Heart right ventricle (tissue), 16 donors: ENCODE measurements at places on chromosomes 6 and 20. TPM values are rescaled to one million over a fixed set of nuclear protein-coding genes. Genes with fewer than 3 reads are reported as not detected.

MDFI gene
- 1.1 TPM for total RNA-seq

PRR18 gene
- total RNA-seq = 0.11 TPM

DNA sequence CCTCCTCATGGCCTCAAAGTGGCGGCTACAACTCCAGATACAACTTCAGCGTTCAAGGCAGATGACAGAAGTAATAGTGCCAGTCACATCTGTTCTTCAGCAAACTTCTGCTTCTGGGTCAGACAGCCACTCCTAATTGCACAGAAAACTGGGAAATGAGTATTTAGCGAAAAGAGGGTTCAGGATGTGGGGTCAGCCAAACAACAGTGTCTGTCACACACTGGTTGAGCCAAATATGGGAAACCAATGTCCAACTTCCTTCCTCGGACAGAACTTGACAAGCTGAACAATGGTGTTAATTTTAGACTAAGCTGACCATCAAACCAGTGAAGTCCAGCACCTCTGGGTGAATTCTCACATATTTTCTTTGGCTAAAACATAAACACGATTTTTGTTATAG lies 22.1 kb downstream of the NUDT3 start:
- no peak for DNase-seq

DNA sequence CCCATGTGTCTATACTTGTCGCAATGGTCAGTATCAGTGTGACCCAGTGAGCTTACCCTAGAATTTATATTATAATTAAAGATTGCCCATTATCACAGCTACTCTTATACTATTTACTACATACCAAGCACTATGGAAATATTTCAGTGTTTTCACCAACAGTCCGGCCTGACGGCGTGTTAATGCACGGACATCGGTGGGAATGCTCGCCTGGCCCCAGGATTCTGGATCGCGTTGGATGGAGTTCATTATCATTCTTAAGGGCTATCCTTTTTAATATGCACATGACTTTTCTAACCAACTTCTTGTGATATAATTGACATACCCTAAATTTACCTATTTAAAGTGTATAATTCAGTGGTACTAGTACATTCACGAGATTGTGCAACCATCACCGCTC lies 51.8 kb upstream of the AFDN start:
- DNase-seq = no peak

GRCh38 chr20:25076731-25077609 lies 5.0 kb downstream of the VSX1 start:
- DNase-seq = no peak

NOTCH4 gene
- total RNA-seq = 18.7 TPM

DNA sequence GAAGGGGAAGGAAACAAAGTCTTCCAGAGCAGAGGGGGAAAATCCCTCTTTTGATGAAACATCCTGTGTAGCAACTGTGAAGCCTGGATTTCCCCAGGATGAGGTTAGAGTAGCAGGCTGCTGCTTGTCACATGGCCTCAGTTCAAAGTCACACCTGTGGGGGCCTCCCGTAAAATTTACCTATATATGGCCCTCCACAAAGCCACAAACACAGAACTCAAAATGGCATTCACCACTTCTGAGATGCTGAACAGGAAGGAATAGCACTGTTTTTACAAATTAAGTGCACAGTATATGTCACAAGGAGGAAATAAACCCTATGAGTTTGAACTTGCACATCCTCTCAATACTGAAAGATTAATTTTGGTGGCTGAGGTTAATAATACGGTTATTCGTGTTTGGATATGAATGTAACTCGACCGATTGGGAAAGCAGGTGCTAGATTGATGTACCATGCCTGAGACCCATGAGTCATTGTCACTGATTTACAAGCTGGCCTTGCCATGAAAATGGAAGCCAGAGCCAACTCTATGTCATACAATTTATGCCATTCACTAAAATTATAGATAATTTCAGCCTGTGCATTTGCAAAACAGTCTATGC lies 70.6 kb downstream of the SGK1 start:
- no peak for DNase-seq

- DNase-seq = no peak
Observed at GRCh38 chr6:20436719-20437118, 35.0 kb downstream of the E2F3 start.

- no peak for DNase-seq
Observed at GRCh38 chr6:36624461-36625157, 30.4 kb downstream of the SRSF3 start.

DNA sequence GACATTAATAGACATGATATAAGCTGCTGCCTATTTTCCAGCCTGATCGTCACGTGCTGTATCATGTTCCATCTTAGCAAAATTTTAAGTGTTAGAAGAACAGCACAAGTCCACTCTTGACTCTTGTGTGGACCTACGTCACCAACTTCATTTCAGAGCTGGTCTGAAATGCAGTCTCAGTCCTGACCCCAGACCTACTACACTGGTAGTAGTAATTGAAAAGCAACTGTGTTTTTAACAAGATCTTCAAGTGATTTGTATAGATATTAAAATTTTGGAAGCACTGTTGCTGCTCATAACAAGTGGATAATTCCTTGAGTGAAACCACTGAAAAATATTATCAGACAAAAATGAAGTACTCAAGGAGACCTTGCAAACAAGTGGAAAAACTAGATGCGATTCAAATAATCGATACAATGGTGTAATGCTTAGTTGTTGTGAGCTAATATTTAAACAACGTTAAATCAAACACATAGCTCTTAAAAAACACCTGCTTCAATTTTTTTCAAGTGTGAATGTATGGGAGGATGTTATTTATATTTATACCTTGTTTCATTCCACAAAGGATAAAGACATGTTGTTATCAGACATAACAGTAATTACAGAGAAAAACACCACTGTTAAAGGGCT lies 110.9 kb upstream of the JAG1 start:
- DNase-seq = no peak

DNA sequence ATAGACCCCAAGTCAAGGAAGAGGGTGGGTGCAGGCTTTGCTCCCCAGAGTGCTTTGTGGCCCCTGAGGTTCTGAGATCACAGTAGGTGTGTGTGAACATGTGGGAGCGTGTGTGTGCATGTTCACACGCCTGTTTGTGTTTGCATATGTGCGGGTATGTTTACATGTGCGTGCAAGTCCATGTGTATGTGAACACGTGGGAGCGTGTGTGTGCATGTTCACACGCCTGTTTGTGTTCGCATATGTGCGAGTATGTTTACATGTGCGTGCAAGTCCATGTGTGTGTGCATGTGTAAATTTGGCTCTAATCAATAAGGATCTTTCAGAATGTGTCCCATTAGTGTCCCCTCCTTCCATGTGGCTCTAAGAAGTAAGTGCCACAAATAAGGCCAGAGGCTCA lies 41.4 kb upstream of the PCMTD2 start:
- no peak for DNase-seq

MUCL3 gene
- 0.08 TPM for total RNA-seq

C20orf96 gene
- 4.7 TPM for total RNA-seq

- DNase-seq = no peak
Observed at GRCh38 chr6:94041945-94042709, 622.8 kb upstream of the EPHA7 start.

DNA sequence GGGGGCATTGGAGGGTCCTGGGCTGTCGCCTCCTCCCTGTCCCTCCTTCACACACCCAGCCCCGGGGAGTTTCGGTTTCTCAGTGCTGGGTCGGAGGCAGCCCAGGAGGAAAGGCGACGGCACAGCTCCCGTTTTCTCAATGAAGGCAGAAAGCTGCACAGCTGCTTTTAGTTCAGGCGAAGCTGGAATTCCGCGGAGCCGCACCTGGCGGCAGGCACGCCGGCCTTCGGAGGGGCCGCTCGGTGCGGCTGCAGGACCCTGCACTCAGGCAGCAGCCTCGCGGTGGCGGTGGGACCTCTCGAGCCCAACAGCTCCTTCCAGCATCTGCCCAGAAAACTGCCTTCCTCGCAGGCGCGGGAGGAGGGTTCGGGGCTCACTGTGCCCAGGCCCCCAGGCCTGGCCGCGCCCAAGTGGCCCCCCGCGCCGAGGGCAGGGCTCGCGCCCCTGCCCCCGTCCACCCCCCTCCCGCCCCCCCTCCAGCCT lies 4.6 kb downstream of the FOXQ1 start:
- no peak for DNase-seq

- no peak for DNase-seq
Observed at GRCh38 chr6:106688177-106688951, 59.0 kb downstream of the QRSL1 start.

DNA sequence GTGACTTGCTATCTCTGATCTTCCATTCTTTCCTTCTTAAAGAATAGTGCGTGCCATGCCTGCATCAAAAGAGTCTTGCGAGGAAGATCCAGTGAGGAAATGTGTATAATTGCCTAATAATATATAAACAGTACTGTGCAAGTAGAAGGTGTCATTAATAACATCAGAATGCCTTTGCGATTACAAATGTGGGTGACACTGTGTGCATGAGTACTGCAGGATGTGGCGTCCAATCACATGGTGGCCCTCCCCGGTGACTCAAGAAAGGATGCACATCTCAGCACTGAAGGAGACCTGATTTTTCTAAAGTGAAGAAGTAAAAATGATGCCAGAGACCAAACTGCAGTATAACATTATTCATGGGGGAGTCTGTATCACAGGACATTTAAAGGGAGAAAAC lies 107.5 kb upstream of the EDN1 start:
- DNase-seq = no peak

- DNase-seq = no peak
Observed at GRCh38 chr6:154986787-154987235, 8.3 kb upstream of the TIAM2 start.

- DNase-seq = no peak
Observed at GRCh38 chr6:152356662-152357061, 280.5 kb downstream of the SYNE1 start.

DNA sequence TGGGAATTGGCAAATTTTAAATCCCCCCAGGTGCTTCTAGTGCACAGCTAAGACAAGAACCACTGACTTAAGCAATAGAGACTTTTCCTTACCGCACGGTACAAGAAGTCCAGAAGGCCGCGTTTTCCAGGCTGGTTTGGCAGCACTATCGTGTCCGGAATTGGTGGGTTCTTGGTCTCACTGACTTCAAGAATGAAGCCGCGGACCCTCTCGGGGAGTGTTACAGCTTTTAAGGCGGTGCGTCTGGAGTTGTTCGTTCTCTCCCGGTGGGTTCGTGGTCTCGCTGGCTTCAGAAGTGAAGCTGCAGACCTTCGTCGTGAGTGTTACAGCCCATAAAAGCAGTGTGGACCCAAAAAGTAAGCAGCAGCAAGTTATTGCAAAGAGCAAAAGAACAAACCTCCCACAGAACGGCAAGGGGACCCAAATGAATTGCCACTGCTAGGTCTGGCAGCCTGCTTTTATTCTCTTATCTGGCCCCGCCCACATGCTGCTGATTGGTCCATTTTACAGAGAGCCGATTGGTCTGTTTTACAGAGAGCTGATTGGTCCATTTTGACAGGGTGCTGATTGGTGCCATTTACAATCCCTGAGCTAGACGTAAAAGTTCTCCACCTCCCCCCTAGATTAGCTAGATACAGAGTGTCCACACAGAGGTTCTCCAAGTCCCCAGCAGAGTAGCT lies 264.5 kb downstream of the PREX1 start:
- DNase-seq = no peak

DNA sequence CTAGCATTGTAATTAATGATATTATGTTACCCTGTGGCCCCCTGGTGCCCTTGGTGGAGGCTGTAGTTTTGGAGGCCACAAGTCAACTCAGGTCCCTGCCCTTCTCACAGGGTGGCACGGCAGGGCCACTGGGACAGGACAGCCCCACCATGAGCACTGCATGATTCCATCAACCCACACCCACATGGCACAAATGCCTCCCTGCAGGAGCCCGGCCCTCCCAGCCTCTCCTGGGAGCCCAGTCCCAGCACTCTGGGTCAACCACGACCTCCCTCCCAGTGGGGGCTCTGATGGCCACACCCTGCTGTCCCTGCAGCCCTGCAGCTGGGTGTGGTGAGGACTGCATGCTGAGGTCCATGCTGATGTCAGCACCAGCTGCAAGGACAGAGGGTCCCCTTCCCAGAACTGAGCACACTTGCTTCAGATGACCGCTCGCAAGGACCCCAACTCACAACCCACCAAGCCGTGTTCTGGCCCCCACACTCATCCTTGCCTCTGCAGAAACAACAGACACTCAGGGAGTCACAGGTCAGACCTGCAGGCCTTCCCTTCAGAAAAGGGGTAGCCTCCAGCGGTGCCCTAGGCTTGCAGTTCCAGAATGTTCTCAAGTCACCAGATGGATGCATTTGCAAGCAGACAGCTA lies 15.7 kb upstream of the CST7 start:
- DNase-seq = no peak

- no peak for DNase-seq
Observed at GRCh38 chr6:4809999-4810918, 34.1 kb downstream of the CDYL start.

DNA sequence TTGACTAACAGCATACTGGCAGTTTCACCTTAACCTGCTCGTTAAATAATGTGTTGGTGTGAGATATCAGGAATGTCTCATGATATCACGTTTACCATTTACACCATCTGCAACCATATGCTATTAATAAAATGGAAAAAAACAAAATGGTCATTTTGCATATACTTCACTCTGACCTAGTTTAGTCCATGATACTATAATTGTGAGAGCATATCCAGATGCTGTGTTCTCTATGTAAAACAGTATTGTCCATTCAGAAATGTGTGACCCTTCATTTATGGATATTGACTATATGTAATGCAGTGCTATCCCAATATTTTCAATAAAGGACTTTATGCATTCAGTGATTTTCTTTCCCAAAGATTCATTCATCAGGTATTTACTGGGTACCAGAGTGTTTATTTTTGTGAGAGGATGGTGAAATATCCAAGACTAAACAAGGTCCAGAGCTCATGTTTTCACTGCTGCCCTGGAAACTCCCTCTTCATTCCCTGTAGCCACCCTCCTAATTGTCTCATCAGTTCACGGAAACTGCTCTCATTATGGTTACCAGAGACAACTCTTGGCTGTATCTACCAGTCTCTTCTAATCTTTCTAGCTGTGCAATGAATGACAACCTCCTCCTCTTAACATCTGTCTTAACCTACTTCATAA lies 25.7 kb upstream of the HINT3 start:
- DNase-seq = no peak

EHMT2 gene
- 14.5 TPM for total RNA-seq

- no peak for DNase-seq
Observed at GRCh38 chr20:3890398-3890751, 1.2 kb downstream of the PANK2 start.

DNA sequence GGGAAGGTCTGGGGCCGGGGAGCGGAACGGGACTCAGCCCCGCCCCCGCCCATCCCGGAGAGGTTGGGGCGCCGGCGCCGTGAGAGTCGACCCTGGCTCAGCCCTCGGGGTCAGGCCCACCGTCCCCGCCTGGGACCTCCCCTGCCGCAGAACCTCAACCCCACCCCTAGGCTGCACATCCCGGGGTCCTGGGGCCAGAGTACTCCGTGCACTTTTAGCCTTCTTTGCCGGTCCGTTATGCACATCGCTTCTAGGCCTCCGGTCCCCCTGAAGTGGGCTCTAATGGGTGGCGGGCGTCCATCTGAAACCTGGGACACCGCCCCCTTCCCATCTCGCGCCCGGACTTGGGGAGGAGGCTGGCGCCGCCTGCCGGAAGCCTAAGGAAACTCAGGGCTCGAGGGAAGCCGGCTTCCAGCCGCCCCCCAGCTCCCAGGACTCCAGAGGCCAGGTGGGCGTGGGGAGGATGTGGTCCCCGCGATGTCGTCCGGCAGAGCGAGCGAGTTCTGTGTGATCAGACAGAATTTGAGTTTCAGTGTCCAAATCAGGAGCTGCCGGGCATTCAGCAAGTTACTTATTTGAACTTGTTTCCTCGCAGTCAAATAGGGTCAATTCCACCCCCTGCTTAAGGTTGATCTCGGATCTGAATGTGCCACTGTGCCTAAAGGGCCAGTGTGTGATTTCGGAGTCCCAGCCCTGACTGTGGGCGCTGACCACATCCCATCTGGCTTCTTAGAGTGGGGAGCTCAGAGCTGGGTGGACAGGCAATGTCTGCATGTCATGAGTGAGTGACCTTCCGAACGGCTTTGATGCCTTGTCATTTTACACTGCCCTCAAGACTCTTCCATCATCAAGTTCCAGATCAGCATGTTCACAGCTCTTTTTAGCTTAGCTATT lies 47.6 kb downstream of the CPXM1 start:
- DNase-seq = no peak
